ENCODE measurements at places on chromosomes 2 and 18.
A peak's percentile ranks its signal among the peaks of the same experiment; 100 is the strongest.

- DNase-seq: no peak
These were observed 48.2 kb downstream of the LONRF2 start for GRCh38 chr2:100274076-100274475.

- DNase-seq: peak; percentile 51
These were observed 1.7 kb downstream of the CXCR4 start for GRCh38 chr2:136116151-136116812.

DNA sequence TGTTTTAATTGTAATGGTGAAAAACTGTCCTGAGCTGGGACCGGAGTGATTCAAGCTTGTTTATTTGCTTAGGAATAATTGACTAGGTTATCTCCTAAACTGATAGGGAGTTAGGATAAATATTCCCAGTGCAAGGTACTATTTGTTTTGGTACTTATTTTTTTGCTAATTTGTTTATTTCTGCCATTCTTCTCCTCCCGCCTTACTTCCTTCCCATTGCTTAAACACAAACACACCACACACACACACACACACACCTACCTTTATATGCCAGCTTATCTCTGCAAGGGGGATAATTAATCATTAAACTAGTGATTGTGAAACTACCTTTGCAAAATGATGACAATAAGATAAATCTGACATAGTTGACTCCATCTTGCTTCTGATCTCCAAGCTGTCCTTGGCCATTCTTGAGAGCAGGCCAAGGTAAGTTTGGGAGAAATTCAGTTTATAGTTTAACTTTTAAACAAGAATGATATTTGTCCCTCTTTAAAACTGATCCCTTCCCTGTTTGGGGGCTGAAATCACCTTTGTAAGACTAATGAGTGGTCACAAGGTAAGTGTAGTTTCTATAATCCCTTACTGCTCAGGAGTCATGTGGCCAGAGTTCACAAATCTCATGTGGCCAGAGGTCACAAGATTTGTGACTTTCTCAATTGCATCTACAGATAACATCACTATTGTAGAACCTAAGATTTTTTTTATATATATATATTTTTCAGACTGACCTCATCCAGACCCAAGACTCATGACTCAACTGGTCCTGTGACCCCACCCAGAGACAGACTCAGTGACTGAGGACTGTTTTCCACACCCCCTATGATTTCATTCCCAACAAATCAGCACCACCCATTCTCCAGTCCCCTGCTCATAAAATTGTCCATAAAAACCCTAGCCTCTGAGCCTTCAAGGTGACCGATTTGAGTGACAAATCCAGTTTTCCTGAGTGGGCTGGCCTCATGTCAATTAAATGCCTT lies 83.1 kb upstream of the LRRTM4 start:
- DNase-seq: no peak

DNA sequence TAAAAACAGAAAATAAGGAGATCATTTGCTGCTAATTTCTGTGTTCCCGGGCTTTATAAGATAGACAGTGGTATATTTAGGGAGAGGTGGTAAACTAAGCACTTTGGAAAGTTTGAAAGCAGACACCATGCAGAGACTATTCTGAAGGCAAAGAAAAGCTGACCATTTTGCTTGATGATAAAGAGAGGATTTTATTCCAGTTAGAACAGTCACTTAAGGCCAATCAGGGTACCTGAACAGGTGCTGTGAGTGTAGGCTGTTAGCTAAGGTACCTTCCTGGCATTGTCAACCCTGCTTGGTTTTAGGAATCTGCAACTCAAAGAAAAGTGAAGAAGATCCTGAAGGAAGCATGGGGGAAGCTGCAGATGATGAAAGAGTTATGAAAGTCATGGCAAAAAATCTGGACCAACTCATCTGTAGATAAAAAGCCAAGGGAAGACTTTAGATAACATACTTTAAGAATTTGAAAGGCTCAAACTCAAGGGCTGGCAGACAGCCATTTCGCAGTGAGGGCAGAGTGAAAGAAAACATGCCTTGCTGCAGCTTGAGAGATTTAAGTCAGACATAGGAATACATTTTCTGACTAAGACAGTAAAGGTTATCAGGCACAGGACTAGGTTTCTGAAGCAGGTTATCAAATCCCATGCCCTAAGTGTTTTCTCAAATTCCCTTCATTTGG lies 80.1 kb upstream of the ARL5A start:
- no peak for DNase-seq

DNA sequence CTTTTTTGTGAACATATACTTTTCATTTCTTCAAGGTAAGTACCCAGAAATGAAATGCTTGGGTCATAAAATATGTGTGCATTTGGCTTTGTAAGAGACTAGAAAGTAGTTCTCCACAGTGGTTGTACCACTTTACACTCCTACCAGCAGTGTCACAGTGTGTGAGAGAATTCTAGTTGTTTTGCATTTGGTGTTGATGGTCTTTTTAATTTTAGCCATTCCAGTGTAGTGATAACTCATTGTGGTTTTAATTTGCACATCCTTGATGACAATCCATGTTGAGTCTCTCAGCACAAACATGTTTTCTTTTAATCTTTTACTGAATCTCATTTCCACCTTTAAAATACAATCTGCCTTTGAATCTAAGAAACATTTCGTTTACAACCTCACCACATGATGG lies 402.5 kb upstream of the ETAA1 start:
- DNase-seq: no peak

DNA sequence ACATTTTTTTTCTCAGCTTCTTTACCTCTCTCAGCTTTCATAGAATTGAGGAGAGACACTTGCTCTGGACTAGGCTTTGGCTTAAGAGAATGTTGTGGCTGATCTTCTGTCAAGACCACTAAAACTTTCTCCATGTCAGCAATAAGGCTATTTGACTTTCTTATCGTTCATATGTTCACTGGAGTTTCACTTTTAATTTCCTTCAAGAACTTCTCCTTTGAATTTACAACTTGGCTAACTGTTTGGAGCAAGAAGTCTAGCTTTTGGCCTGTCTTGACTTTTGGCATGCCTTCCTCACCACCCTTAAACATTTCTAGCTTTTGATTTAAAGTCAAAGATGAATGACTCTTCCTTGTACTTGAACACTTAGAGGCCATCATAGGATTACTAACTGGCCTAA lies 104.4 kb upstream of the SLC39A10 start:
- DNase-seq: no peak

GRCh38 chr18:58977223-58977622 lies 112.5 kb downstream of the ZNF532 start:
- DNase-seq: no peak

GRCh38 chr2:165067643-165068486 lies 112.5 kb upstream of the SLC38A11 start:
- DNase-seq: no peak

GRCh38 chr2:33453905-33454479 lies 22.5 kb upstream of the RASGRP3 start:
- no peak for DNase-seq

DNA sequence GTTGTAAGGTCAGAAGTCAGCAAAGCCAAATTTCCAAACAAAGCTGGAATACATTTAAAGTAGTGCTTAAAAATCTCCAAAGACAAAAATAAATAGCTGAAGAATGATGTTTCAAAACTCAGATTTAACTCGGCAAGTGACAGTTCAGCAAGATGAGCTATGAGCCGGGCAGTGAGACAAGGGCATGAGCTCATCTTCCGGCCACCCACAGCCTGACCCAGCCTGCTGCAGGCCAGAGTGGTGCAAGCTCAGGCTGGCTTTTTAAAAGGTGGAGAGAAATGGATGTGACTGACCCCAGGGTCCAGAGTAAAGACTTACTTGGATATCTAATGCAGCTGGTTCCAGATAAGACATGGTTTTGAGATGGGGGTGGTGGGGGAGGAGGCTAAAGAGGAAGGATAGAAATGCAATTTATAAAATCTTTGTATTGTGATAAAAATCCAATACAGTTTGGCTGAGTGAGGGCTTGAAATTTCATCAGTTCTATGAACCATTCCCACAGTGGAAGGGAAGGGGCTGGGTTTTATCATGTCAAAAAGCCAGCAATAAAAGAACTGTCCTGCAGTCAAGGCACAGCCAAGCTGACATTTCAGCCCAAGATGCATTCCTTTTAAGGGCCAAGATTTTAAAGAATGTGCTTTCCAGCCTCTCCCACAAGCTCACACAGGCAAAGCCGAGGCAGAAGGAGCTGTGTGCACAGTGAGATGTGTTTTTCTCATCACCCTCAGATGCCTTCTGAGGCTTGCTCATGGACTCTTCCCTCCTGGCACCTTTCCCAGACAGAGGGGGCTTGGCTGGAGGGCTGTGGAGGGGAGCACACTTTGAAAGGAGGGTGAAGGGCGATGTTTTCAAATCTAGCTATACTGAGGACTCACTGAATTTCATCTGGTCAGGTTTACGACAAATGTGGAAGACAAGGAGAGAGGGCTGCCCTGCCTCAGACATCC lies 97.9 kb upstream of the KLHL29 start:
- DNase-seq: no peak

- DNase-seq: no peak
These were observed 348.4 kb upstream of the REG3G start for GRCh38 chr2:78676921-78677696.

DNA sequence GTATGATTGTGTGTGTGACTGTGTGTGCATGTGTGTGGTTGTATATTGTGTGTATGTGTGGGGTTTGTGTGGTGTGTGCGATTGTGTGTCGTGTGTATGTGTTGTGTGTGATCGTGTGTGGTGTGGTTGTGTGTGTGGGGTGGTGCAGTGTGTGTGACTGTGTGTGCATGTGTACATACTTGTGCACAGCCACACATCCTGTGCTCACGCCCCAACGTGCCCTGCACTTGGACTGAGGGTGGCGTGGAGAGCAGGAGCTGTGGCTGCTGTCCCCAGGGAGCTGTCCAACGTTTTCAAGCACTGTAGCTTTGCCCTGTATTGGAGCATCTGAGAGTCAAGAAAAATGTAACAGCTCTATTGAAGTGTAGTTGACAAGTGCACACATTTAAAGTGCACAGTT lies 243.2 kb upstream of the HDAC4 start:
- DNase-seq: no peak

- no peak for DNase-seq
These were observed 28.3 kb upstream of the ITGB6 start for GRCh38 chr2:160228141-160228917.

DNA sequence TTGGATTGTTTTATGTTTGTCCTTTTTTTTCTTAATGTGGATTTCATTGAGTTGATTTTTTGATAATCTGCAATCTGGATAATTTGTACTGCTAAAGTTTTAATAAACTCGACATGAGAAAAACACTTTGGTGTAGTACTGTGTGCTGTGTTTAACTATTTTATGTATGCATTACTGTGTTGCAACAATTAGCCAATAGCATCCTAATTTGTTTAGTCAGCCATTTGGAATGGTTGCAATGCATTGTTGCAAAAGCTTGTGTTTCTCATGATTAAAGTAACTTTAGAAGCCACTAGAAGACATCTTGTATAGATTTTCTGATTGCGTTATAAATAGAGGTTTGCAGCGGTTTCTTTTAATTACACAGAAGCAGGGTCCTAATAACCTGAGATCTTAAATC lies 53.5 kb downstream of the PPIG start:
- DNase-seq: no peak

DNA sequence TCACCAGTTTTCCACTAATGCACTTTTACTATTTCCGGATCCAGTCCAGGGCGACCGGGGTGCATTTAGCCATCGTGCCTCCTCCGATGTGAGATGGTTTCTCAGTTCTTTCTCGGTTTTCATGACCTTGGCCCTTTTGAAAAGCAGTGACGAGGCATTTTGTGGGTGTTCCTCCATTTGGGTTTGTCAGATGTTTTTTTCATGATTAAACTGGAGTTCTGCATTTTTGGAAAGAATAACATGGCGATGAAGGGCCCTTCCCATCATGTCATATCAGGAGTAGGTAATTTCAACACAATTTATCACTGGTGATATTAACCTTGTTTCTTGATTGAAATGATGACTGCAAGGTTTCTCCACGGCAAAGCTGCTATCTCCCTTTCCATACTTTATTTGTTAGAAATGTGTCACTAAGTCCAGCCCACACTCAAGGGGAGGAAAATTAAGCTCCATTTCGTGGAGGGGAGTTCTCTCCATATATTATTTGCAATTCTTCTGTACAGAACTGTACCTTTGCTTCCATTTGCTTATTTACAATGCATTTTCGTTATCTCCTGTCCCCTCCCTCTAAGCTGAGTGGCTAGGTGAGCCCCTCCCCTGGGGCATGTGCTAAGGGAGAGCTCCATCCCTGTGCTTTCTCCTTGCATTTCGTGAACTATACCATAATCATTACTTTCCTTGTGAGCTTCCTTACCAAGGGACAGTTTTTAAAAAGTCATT lies 8.9 kb upstream of the KLF11 start:
- no peak for DNase-seq

DNA sequence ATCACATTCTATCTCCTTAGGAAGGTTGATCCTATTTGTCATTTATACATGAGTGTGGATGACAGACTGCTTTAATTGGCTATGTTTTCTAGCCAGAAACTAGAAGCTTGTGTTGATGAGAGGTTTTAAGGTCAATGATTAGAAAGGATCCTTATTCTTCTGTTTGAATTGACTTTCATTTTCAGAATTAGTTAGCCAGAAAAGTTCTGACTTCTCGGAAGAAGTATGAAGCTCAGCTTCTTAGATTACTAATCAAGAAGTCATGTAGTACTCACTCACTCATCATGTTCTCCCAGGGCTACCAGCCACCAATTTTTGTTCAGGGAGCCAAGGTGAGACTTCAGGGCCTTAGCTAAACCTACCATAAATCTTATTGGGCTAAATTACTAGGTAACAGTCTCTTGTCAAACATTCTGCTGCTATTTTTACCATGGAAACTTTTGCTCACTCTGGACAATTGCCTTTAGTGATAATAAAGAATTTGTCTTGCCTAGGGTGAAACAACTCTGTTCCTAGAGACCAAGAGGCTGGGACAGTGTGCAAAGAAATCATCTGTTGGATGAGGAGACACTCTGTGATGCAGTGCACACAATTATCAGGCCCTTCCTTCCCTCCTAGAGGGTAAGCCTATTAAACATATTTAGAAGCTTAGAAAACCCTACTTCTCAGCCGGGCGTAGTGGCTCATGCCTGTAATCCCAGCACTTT lies 111.6 kb upstream of the DNMT3A start:
- no peak for DNase-seq

- DNase-seq: no peak
These were observed 1.5 kb upstream of the TFCP2L1 start for GRCh38 chr2:121286506-121286905.

- no peak for DNase-seq
These were observed 158.1 kb downstream of the TTC32 start for GRCh38 chr2:19743641-19744040.

- no peak for DNase-seq
These were observed 3.8 kb downstream of the LBH start for GRCh38 chr2:30235008-30235655.

GRCh38 chr2:218898109-218898878 lies 17.6 kb downstream of the WNT10A start:
- peak; percentile 71 for DNase-seq

DNA sequence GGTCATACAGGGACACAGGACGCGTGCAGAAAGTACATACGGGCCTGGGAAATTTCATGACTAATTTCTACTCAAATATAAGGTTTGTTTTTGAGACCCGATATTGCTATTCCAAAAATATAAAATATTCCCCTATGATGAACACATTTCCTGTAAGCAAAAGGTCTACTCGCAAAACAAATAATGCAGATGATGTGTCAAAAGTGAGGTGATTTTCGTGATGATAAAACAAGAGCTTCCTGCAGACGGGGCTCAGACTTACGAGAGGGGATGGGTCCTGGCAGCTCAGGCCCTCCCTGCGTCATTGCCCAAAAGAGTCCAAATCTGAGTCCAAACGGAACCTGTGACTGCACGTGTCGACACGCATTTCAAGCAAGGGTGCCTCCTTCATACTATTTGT lies 62.7 kb downstream of the MBP start:
- no peak for DNase-seq

- DNase-seq: peak; percentile 58
These were observed 770 bp downstream of the NBAS start for GRCh38 chr2:15560140-15560987.

GRCh38 chr2:21890716-21891115 lies 766.9 kb downstream of the TDRD15 start:
- DNase-seq: no peak

Data from NCI-H69 (cell line).